ENCODE measurements at places on chromosomes 4 and X.

DNA sequence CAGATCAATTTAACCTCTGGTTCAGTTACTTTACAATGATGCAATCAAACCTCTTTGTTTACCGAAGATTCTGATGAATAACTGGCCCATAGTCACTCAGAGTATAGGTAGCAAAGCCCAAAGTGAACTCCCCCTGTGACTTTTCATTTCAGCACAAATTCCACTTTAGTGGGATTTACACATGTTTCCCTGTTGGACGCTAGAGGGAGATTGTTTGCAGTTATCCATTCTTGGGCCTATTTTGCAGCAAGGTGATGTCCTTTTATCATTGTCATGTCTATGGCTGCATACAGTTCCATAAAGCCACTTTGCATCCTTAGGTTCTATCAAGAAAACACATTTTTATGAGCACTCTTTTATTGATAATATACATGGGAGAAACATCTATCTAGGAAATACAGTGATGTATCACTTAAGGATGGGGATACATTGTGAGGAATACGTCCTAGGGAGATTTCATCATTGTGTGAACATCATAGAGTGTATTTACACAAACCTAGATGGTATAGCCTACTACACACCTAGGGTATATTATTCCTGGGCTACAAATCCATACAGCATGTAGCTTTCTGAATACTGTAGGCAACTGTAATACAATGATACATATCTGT, 14.5 kb upstream of the DKK2 start:
- DNase-seq = no peak

GRCh38 chr4:125115476-125115875, 199.3 kb upstream of the FAT4 start:
- DNase-seq = no peak

- DNase-seq = no peak
Measured at GRCh38 chr4:85701861-85702321, 226.9 kb downstream of the ARHGAP24 start.

DNA sequence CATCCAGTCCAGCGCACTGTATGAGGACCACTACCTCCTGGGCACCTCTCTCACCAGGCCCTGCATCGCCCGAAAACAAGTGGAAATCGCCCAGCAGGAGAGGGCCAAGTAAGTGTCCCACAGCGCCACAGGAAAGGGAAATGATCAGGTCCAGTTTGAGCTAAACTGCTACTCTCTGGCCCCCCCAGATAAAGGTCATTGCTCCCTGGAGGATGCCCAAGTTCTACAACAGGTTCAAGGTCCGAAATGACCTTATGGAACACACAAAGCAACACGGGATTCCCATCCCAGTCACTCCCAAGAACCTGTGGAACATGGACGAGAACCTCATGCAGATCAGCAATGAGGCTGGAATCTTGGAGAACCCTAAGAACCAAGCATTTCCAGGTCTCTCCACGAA, 104.1 kb downstream of the PLS3 start:
- DNase-seq = no peak

GRCh38 chrX:129239371-129239770, 283.9 kb downstream of the SMARCA1 start:
- DNase-seq = no peak

GRCh38 chrX:139506333-139506732, 24.2 kb upstream of the F9 start:
- no peak for DNase-seq

GRCh38 chr4:552019-552418, 24.1 kb downstream of the TMEM271 start:
- DNase-seq = no peak

DNA sequence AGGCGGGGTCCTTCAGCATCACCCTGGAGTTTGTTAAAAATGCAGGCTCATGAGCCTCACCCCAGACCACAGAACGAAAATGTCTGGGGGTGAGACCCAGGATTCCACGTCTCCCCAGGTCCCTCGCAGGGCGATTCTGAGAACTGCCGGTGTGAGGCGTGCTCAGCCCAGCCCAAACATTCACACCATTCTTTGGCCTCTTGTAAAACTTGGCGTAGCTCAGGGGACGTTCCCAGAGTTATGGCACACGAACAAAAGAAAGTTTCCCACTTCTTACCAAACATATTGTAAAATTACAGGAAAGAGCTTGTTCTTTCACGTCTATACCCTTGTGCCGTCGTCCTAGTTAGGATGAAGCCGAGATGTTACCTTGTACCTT, 12.9 kb downstream of the CD99 start:
- DNase-seq = no peak

DNA sequence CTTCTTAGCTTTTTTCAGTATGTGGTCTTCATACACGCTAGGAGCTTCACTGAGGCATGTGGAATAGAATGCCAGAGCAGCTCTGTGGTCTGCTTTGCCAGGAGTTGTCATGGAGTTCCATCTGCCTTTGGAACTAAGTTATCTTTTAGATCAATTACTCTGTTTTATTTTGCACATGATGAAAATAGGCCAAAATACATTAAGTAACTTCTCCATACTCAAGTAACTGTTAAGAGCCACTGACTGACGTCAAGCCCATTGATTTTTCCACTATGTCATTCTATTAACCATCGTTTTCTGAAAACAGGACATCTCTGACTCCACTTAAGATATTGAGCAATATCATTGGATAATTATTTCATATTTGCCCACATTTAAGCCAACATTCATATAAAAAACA, 415.1 kb upstream of the MAD2L1 start:
- DNase-seq = no peak

DNA sequence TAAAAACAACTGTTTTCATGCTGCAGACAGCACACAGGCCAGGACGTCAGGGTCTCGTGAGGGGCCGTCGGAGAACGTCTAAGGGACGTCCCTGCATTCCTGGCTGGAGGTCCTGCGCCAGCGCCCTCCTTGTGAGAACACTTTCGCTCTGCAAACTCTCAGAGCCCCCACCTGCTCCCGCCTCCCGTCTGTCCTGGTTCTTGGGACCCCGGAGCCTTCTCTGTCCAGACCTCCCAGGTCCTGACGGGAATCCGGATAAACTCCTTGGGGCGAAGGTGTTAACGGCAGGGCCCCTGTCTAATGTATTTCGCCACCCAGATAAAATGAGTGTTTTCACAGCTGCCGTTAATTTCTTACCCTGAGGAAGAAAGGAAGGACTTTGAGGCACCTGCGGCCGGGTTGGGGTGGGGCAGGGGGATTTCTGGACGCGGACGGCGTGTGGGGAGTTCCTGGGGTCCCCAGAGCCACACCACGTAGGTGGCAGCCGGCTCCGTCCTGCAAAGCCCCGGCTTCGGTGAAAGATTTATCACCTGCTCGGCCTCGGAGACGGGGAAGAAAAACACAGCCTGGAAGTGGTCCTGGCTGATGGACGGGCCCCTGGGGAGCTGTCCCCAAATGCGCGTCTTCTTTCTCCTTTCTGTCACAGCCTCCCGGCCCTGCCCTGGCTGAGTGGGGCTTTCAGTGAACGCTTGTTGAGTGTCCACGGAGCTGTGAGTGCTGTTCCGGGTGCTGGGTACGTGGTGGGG, 35.1 kb upstream of the PPP2R3B start:
- no peak for DNase-seq

- DNase-seq = no peak
Measured at GRCh38 chr4:182486881-182487280, 243.7 kb downstream of the TENM3 start.

DNA sequence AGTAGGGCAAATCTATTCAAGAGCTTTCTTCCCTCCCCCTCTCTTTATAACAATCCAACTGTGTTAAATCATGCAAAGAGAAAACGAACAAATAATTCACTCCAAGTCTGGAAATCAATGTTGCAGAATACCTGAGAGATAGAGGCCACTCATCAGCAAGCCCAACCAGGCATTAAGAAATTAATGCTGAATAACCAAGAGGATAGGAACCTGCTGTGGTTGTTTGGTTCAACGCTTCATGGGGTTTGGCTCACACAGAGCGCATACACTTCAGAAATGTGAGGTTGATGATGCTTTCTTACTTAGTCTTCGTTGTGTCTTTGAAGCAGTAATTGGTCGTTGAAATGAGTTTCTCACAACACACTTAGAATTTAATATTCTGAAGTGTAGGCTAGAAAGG, 1540.0 kb upstream of the PABPC4L start:
- DNase-seq = no peak

DNA sequence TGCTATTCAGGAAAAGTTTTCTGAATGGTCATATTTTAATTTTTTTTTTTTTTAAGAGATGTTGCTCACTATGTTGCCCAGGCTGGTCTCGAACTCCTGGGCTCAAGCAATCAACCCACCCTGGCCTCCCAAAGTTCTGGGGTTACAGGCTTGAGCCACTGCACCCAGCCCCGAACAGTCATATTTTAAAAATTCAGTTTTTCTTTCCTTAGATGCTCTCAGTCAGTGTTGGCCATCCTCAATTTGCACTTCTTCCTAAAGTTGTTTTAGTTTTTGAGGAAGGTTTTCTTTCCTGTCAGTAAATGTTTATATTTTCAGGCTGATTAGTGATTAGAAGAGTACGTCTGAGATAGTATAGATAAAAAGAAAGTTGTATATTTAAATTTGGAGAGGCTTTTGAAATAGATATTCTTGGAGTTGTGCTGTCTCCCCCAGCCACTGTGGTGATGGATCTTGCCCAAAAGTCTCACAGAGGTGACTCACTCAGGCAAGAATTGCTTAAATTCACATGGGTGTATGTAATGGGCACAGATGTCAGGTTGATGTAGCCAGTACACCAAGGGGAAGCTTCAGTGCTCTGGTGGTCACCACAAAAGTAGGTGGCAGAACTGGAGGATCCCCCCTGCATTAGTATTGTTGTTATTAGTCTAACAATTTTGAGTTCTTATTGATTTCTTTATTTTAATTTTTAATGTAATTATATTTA, 72.2 kb upstream of the ELOVL6 start:
- DNase-seq = no peak

- no peak for DNase-seq
Measured at GRCh38 chrX:16005917-16006316, 117.4 kb upstream of the GRPR start.

DNA sequence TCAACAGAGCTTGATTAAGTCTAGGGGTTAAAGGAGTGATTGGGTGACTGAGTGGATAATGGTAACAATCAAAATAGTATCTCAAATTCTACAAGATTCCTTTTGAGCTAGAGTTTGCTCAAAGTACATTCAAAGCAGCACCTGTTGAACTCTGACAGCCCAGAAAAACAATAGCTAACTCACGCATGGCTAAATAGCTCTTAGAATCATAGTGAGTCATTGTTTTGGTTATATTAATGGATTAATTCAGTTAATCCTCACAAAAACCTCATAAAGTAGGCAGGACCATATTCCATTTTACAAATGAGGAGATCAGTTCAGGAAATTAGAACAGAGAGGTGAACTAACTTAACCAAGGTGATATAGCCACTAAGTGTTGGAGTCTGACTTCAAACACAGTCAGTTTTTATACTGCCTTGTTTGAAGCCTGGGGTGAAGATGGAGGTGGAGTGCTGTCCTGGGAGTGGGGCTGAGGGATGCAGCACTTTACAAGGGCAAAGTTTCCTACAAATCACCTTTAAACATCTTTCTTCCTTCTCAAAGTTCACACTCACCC, 35.9 kb upstream of the PPM1K start:
- DNase-seq = no peak

DNA sequence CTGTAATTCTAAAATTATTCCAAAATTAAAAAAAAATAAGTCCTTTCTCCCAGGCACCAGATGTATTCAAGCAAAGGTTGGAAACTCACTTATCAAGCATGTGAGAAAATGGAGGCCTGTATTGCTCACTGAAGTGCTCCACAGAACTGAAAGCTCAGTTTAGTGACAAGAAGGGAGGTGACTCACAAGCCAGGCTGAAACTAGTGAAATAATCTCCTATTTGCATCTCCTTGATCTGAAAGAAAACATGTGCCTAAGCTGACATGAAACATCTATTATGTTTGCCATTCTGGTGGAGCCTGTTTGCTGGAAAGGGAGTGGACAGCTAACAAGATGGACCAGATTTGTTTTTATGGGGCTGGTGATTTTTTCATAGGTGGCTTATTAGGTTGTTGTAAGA, 54.0 kb upstream of the AMELX start:
- DNase-seq = no peak

DNA sequence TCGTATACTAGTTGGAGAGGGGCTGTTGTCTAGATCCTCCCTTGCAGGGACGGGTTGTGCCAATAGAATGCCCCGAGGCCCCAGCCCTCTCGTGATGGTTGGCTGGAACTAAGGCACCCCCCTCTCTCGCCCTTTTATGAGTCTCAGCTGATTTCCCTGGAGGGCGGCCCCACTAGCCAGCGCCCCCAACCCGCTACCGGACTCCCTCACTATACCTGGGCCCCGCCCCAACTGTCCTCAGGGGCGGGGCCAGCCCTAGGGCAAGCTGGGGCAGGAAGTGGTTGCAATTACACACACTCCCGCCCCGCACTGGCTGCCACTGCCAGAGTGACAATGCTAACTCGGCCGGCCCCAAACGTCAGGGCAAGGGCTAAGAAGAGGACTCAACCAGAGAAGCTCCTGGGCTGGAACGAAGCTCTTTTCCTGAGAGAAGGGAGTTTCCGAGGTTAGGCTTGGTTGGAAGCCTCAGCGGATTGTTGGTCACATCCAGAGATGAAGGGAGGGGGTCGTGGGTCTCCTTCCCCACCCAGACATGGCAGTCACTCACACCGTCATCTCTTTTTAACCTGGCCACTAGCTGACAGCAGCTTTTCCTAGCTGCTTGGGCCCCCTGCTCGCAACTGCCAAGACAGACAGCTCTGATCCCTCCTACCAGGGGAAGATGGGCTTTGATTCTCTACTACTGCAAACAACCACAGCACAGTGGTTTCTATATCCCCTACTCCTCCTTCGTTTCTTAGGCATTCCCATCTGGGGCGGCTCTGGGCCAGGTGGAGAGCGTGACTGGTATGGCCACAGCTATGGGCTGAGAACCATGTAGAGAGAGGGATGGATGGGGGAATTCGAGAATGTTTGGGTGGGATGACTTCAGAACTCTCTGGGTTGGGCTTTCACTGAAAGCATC, 21.0 kb upstream of the BCORL1 start:
- peak; percentile 67 for DNase-seq

DNA sequence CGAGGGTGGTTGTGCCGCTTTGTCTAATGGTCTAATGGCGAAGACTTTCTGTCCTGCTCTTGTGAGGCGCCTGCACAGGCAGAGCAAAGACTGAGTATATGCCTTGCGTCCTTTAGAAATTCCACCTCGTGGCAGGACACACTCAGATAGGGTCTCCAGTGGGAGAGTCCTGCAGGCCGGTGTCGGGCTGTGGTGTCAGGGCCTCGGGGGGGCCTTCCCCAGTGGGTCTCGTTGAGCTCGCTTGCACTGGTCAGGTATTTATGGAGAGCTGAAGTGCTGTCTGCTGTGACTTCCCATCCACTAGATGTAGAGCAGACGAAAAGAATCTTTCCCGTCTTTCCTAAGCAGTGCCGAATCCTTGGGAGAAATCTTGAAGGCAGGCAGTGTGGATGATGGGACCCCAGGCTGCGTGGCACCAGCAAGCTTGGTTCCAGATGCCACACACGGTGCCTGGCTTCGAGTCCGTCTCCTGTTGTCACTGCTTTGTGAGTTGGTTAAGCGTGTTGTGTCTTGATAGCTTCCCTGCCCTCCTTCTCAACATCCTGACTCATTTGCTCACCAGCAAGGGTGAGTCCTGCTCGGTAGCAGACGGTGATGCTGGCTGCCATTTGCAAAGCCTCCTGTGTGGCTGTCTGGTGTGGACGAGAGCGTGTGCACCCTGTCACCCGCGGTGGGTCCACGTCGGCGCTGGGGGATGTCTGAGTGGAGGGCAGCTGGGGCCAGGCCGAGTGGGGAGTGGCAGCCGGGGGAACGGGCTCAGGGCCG, 20.5 kb downstream of the MAEA start:
- DNase-seq = no peak

GRCh38 chr4:85446141-85446861, 28.6 kb upstream of the ARHGAP24 start:
- DNase-seq = no peak
